GM13976 (cell line): ENCODE measurements at places on chromosomes 4 and X.

- peak; percentile 36 for DNase-seq
These were observed 54.7 kb downstream of the TMEM131L start for GRCh38 chr4:153520801-153521329.

- no peak for DNase-seq
These were observed 30.9 kb downstream of the CXorf58 start for GRCh38 chrX:23938690-23939089.

- DNase-seq = no peak
These were observed 450.2 kb downstream of the TLL1 start for GRCh38 chr4:166323250-166323649.

DNA sequence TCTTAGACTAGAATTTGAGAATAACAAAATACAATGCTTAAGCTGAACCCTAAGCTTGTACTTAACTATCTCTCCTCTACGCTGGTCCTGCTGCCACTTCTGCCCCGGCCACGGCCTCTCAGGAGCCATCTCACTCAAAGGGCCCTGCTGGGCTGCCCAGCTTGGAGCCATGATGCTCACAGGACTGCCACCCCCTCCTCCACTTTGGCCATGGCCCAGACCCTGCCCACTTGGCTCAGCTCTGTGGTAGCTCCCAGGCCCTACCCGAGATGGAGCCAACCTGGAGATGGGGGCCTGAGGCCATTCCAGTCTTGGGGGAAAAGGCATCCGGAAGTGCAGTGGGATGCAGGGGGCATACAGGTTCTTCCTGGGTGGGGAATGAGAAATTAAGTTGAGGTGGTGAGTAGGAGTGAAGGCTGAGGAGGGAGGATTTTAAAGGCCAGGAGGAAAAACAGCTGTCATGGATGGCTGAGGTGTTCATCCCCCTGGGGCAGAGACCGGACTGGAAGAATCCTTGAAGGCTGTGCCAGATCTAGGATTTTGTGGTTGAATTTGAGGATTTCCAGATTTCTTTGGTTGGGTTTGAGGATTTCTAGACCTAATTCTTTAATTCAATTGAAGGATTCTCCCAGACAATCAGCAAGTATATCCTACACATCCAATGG lies 824 bp downstream of the SASH3 start:
- DNase-seq = no peak

DNA sequence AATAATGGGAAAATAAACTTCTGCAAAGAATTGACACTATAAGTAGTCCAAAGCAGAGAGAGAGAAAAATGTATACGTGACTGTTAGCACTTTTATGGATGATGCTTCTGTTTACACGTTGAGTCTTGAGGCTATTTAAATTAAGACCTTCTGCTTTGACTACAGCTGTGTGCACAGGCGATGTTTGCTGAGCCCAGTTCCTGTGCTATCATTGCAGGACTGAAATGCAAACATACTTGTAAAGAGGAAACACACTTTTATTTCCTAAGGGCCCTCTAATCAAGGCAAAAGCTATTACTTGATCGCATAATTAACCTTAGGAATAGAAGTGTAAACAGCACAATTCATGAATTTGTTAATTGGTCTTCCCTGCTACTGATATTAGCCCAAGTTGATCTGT lies 226.9 kb downstream of the FBXW7 start:
- no peak for DNase-seq

DNA sequence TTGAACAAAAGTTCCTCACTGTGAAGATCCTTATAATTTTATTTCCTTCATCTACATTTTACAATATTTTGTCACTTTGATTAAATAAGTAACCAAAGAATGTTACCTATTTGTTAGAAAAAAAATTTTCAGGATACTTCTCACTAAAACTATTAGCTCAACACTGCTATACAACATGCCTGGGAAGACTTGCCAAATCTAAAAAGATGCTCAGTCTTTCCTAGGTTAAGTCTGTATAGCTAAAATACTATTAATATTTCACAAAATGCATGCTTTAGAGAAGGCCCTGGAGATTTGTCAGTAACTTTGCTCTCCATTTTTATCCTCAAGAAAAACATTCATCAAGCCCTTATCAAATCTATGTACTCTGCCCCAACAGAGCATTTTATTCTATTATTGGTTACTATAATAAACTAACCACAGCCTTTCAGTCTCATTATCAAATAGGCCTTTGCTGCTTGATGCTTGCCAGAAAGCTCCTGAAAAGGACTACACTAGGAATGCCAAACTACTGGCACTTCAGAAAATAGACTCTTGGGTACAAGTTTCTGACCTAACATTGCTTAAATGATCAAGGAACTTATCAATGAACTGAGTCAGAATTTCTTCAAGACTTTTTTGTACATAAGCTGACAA lies 17.7 kb downstream of the NEK1 start:
- no peak for DNase-seq

- no peak for DNase-seq
These were observed 57.9 kb upstream of the TMPRSS11A start for GRCh38 chr4:68021185-68021584.

GRCh38 chr4:154502111-154502510 lies 10.5 kb upstream of the DCHS2 start:
- no peak for DNase-seq

DNA sequence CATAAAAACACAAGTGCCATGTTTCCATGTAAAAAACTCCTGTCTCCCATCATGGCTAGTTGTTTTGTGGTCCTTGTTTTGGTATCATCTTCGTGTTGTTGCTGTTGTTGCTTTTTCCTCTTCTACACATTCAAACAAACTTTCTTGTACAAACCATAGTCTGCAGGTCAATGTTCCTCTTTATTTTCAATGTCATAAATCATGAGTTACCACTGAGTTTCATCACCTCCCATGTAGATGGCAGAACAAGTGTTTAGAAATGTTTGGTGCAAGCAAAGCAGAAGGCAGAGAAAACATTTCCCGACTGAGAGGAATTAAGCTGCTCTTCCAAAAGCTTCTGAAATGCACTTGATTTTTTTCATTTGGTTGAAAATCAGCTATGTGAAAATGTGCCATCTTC lies 166.0 kb downstream of the ANTXR2 start:
- no peak for DNase-seq

DNA sequence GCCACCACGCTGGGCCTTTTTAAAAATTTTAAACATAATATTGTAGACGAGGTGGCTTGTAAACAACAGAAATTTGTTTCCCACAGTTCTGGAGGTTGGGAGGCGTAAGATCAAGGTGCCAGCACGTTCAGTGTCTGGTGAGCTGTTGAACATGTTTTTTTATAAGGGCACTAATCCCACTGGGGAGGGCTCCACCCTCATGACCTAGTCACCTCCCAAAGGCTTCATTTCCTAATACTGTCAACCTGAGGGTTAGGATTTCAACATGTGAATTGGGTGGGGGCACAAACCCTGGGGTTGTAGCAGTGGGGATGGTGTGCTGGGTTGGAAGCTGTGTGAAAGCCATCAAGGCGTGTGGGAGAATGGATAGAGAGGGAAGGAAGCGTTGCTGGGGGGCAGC lies 27.6 kb downstream of the TBC1D14 start:
- no peak for DNase-seq

- DNase-seq = peak; percentile 44
These were observed 44.0 kb downstream of the ZNF518B start for GRCh38 chr4:10413177-10413576.

- DNase-seq = peak; percentile 76
These were observed 25.2 kb upstream of the FGFR3 start for GRCh38 chr4:1767770-1768366.

DNA sequence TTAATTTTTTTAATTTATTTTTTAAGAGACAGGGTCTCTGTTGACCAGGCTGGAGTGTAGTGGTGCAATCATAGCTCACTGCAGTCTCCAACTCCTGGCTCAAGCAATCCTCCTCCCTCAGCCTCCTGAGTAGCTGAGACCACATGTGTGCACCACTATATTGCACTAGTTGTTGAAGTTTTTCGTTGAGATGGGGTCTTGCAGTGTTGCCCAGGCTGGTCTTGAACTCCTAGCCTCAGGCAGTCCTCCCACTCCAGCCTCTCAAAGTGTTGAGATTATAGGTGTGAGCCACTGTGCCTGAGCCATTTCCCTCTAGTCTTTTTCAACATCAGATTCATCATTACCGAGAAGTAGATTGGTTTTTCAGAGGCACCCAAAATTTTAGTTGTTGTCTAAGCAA lies 165.7 kb downstream of the DCLK2 start:
- DNase-seq = no peak

DNA sequence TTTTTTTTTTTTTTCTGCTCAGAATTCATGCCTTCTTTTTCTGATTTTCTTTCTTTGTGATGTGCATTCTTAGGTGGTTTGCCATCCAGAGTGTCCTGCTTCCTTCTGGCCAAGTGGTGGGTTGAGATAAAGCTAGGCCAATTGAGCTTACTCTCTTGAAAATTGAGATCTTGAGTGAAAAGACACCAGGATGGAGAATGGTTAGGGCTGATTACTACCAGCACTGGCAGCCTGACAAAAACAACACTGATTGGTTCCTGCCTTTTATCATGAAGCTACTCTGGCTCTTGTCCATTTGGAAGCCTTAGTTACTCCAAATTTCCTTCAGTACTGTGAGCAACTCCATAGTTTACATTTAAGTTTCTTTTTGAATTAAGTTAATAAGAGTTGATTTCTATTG lies 404.0 kb downstream of the PPARGC1A start:
- DNase-seq = no peak

DNA sequence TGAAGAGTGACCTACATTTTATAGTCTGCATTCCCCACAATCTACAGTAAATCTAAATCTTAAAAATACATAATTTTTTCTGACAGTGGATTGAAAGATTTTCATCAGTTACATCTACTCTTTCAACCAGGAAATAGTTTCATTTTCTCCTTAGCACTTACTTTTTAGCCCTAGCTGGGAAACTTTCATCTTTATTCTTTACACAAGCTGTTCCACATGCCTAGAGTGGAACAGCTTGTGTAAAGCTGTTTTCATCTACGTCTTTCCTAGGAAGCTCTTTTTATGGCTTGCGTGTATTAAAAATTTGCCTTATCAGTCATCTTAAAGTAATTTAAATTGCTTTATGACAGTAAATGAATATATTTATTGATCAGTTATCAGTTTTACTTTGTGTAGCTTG lies 40.5 kb downstream of the RBPJ start:
- no peak for DNase-seq

DNA sequence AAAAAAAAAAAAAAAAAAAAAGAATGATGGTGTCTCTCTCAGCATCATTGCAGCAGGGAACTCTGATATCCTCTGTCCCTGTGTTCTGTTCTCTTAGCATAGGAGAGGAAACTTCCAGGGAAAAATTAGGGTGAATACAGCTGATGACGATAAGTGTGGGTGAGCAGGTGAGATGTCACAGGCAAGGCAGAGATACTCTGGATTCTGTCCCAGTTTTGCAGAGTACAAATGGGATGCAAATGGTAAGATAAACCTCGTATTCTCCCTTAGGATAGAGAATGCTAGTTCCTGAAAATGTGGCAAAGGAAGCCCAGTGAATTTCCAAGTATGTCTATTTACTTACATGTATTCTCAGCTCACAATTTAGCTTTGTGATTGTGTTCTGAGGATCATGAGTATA lies 671.6 kb upstream of the BOD1L1 start:
- no peak for DNase-seq

GRCh38 chrX:131802836-131803626 lies 220.1 kb upstream of the STK26 start:
- DNase-seq = peak; percentile 55

DNA sequence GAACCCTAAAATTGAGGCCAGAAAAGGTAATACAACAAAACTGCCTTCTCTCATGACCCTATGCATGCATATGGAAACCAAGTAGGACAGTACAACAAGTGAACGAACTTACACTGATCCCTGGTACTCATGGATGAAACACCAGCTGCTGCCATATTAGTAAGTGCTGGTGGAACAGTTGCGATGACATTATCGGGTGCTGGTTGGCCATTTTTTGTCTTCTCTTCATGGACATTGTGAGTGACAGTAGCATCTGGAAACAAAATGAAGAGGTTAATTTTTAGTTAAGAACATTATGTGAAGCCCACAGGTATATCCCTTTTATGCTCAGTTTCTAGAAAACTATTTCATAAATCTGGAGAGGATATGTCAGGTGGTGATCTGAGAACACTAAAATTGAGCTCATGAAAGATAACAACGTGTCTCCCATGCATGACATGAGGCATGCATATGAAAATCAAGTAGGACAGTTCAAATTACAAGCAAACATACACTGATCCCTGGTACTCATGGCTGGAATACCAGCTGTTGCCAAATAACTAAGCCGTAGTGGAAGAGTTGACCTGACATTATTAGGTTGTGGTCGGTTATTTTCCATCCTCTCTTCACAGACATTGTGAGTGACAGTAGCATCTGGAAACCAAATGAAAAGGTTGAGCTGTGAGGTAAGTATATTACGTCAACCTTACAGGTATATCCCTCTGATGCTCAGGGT lies 74.2 kb upstream of the CT45A1 start:
- no peak for DNase-seq

- DNase-seq = peak; percentile 18
These were observed 18.9 kb upstream of the GPR101 start for GRCh38 chrX:137052643-137053235.

DNA sequence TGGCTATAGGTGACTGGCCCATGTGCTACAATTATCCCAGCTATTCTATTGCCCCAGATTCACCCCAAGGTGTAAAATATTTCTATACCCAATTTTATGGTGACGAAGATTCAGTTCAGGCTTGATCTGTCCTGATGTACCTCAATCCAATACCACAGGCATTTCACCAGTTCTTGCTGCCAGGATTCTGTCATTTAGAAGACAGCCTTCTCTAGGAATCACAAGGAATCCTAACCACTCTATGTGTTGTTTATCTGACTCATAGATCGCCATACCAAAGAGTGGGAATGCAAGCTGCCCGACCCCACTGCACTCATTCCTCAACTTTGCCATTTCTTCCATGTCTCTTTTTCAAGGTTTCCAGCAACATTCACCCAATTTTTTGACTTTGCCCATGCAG lies 355.0 kb upstream of the EMCN start:
- no peak for DNase-seq

DNA sequence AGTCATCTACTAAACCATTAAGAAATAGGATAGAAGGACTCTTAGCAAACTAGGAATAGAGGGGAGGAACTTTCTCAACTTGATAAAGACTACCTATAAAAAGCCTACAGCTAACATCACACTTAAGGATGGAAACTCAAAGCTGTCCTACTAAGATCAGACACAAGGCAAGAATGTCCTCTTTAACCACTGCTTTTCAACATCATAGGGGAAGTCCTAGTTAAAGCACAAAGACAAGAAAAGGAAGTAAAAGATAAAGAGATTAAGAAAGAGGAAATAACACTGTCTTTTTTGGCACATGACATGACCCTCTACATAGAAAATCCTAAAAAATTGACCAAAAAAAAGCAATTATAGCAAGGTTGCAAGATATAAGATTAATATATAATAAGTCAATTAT lies 136.6 kb downstream of the FBXW7 start:
- peak; percentile 20 for DNase-seq

DNA sequence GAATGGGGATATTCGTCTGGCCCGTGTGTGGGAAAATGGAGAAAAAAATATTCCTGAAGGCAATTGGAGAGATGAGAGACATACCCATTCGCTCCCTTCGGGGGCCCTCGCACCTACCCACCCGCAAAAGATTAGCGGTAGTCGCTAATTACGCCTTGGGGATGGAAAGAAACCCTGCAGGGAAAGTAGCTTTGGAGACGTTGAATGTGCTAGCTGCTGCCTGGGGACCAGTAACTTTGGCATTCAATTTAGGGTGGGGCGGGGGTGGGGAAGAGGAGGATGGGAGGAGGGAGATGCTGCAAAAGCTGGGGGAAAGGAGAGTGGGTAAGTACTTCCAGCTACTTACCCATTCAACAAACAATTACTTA lies 407 bp upstream of the ZC4H2 start:
- no peak for DNase-seq

- DNase-seq = no peak
These were observed 93.7 kb downstream of the ADGRL3 start for GRCh38 chr4:61293707-61294400.
